ENCODE measurements at places on chromosomes 4 and X.

DNA sequence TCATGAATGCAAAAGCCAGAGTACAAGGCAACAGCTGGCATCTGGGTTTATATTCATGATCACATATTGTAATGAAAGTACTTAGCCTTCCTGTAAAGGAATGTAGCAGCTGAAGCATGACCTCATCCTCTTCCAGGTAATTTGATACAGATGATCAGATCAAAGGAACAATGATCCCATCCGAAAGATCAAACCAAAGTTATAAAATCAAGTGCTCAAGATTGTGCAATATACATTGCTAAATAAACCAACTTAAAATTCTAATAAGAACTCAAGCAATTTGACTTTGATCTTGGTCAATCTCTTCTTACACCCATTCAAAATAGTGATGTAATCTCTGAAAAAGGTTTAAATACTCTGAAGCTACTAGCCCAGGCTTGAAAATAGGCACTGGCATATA, 113.1 kb upstream of the INPP4B start:
- no peak for DNase-seq

DNA sequence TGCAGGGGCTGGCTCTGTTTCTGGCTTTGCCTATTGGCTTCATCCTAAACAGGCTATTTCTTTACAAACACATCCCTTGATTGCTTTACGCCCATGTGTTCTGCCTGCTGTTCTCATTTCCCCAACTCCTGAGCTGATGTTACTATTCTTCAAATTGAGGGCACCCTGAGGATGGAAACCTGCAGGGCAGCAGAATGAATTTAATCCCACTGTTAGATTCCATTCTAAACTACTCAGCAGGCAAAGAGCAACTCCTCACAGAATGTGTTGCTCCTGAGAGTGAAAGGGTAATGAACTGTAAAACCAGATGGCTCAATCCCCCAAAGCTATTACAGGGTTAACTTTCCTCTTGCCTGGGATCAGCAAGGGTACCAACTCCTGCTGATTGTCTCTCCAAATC, 75.7 kb downstream of the ANKRD50 start:
- no peak for DNase-seq

DNA sequence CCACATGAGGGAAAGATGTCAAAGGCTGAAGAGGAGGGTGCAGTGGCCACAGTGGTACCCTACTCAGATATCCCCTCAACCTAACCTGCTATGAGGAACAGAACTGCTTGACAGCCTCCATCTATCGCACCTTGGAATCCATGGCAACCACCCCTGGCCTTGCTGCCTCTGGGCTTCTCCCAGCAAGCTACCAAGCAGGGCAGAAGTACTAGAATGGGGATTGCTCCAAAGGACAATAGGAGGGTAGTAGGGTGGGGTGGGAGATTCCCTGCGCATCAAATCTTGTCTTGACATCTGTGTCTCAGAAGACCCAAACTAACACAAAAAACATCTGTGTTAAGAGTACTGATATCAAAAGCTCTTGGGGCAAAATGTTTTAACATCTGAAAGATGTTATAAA, 118.2 kb downstream of the FBXW7 start:
- DNase-seq = no peak

- DNase-seq = no peak
Measured at GRCh38 chrX:27309406-27309805, 153.7 kb downstream of the PPP4R3C start.
